ENCODE measurements at places on chromosomes 7 and 10.

GRCh38 chr10:59678884-59679301, 30.8 kb downstream of the SLC16A9 start:
- DNase-seq = no peak

DNA sequence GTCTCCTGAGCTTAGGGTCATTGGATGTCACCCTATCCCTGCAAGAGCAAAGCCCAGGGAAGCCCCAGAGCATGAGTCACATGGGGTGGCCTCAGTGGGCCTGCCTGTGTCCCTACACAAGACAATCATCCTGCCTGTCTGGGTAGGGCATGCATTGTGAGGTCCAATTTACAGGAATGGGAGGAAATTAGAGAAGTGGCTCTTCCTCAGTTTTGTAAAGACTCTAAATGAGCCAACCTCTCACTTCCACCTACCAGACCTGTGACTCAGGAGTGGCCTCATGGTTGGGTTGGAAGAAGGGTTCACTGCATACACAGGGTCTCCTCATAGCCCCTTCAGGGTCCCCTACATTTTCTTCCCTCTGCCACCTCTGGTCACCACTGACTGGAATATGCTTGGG, 43.6 kb upstream of the SMNDC1 start:
- DNase-seq = no peak

GRCh38 chr7:139896831-139897230, 67.8 kb downstream of the TBXAS1 start:
- no peak for DNase-seq

- DNase-seq = no peak
Observed at GRCh38 chr10:131732631-131733127, 168.1 kb upstream of the PPP2R2D start.

DNA sequence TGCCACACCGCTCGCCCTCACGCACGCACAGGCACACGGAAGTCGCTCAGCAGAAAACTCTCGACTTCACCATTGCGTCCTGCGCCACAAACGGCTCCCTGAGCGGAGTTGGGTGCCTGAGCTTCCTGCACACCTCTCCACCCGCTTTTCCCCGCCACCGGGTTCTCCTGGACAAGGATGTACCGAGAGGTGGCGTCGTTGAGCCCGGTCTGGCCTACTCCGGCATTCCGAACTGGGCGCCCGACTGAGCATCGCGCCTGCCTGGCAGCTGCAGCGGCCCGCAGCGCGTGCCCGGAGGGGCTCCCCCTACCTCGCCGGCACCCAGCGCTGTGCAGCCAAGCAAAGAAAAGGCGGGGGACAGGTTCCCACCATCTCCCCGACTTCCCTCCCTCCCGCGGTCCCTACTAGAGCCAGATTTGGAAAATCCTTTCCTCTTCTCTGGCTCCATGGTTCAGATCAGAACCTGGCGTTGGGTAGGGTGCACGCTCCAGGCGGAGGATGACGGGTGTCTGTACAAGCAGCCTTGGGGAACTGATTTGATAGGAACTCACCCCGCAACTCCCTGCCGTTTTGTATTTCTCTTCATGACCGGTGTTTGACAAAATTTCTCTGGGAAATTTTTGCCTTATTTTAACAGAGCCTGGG, 1.7 kb downstream of the SORCS3 start:
- DNase-seq = no peak

DNA sequence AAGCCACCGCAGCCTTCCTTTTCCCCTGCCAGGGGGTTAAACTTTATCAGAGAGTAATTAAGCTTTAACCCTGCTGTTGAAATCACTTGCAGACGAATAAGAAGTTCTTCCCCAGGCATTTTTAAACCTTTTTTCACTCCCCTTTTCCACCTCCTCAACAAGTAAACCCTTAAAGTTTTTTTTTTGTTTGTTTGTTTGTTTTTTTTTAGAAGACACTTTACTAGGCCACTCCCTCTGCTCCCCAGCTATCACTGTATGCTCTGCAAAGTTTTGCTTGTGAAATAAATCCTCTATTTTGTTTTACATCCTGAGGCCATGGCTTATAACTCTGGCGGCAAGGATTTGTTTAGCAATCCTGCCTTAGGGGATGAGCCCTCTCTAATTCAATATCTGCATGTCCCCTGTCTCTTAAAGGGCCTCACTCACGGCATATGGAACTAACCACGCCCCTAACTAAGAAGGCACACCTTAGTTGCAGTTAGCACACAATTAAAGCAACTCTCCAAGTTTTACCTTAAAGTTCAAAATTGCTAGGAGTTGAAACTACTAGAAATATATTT, 1354.7 kb upstream of the LRRTM3 start:
- DNase-seq = no peak

DNA sequence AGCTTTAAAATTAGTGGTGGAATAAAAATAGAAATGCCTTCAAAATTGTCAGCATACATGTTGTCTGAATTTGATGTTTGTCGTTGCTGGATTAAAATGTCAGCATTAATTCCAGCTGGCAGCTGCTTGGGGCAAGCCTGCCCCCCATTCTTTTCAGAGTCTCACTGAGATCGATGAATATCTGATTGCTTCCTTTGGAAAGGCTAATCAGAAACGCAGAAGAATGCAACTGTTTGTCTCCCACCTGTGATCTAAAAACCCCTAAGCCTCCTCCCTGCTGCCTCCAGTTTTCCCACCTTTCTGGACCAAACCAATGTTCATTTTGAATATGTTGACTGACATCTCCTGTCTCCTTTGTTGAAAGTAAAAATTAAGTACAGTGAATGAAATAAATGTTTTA, 27.9 kb upstream of the BNIP3 start:
- no peak for DNase-seq

DNA sequence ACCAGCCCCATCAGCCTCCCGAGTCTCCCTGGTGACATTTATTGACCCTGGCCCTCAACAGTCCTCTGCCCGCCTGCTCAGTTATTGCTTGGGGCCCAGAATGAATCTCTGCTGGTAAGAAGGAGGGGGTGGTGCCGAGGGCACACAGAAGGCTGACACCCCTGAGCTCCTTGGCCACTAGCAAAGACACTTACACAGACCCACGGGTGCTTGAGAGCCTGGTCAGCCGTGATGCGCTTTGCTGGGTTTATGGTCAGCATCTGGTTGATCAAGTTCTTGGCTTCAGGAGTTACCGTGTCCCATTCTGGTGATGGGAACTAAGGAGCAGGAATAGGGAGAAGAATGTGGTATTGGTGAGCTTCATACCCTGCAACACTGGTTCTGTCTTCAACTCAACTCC, 27.3 kb downstream of the CAMK2G start:
- DNase-seq = no peak

GRCh38 chr10:130758529-130758928, 553.0 kb downstream of the TCERG1L start:
- DNase-seq = no peak

- peak; percentile 54 for DNase-seq
Observed at GRCh38 chr10:131901181-131901829, 497 bp downstream of the PPP2R2D start.

- no peak for DNase-seq
Observed at GRCh38 chr10:96719200-96719599, 1.1 kb downstream of the PIK3AP1 start.

DNA sequence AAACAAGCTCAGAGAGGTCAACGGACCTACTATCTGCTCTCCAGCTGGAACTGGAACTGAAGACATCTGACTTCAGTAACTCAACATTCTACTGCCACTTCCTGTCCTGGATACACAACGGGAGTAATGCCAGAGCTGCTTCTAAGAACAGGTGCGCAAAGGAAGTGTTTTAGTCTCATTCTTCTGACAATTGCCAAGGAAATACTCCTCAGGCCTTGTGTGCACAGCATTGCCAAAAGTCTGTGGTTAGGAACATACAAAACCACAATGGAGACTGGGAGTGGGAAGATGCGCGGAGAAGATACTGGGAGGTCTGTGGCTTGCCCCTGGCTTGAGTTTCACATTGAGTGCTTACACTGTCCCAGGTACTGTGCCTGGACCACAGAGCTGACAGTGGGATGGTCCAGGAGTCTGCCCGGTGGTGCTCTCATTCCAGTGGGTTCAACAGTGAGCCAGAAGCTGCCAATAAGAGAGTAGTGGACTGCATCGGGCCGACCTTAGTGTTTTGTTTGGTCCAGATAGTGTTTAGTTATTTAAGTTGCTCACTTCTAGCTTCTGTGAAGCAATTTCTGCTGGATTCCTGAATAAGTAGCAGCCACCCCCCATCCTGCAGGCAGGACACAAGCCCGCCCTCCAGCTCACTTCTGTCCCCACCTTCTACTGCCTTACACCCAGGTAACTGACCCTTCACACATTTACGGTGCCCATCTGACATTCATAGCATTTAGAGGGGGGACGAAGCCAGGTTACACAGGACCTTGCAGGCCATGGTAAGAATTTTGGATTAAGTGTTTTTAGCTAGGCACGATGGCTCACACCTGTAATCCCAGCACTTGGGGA, 10.3 kb downstream of the TBL2 start:
- no peak for DNase-seq

- no peak for DNase-seq
Observed at GRCh38 chr10:124700293-124701037, 43.7 kb downstream of the FAM53B start.

DNA sequence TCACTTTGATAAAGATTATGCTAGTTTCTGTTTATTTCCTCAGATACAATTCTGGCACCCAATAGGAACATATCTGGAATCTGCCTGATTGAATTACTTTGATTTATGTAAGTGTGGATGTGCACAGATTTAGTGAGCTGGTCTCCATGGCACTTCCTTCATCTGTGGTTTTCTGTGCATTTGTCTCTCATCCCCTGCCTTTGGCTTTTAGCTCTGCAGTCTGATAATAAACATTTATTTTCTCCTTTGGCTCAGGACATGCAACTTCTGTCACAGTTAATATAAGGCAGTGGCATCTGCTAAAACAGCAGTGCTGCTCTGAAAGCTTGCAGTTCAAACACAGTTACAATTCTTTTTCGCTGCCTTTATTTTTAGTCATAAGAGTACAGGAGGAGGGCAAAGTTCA, 273.7 kb upstream of the CHRM2 start:
- no peak for DNase-seq

DNA sequence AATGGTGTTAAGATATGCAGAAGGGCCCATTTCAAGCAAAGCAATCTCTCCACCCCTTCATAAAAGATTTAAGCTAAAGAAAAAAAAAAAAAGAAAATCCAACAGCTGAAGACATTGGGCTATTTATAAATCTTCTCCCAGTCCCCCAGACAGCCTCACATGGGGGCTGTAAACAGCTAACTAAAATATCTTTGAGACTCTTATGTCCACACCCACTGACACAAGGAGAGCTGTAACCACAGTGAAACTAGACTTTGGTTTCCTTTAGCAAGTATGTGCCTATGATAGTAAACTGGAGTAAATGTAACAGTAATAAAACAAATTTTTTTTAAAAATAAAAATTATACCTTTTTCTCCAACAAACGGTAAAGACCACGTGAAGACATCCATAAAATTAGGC, 28.6 kb downstream of the PPP3CB start:
- DNase-seq = no peak

- DNase-seq = peak; percentile 90
Observed at GRCh38 chr7:128883622-128884448, 21.2 kb downstream of the ATP6V1F start.

DNA sequence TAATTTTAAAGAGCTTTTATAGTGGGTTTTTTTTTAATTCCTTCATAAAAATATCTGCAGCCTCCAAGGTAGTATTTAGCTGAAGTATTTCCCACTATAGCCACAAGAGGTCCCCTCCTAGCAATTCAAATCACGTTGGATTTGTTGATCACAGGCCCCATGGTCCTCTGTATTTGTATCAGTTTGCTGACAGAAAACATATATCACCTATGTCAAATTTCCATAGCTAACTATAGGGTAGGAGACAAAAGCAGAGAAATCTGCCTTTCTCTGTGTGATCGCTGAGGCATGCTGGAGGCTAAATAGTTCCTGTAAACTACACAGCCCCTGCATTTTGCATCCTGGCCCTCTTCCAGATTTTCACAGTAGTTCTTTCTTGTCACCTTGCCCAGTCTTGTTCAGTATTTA, 1.7 kb upstream of the CTNNA3 start:
- DNase-seq = no peak

GRCh38 chr10:58028597-58029366, 238.9 kb downstream of the IPMK start:
- no peak for DNase-seq

GRCh38 chr10:107739951-107740350, 575.4 kb upstream of the SORCS1 start:
- no peak for DNase-seq

- no peak for DNase-seq
Observed at GRCh38 chr10:85193796-85194195, 865.4 kb downstream of the CCSER2 start.

GRCh38 chr10:62133618-62134017, 135.0 kb downstream of the RTKN2 start:
- DNase-seq = no peak

DNA sequence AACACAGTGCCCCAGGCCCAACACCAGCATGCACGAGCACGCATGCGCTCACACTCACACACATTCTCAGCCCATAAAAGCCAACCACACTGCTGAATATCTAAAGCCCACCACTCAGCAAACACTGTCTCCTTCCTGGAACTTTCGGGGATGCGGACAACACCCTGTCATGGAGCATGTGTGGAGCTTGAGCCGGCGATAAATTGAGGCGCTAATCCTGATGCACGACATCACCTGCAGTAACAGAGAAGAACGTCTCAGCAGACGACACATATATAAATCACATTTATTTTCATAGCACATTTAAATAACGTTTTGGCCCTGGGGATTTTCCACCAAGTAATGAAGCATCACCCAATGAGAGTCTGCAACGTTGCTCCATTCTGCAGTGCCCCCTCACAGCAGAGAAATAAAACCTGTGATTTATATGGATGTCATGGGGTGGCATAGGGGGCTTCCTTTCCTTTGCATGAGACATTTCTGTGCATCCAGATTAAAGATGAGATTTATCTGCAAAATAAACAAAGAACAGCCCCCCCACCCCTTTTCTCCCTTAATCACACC, 267.7 kb upstream of the NFE2L3 start:
- no peak for DNase-seq

- DNase-seq = no peak
Observed at GRCh38 chr10:59360605-59361405, 1.5 kb downstream of the FAM13C start.

GRCh38 chr10:3671386-3671955, 113.5 kb downstream of the KLF6 start:
- DNase-seq = no peak

DNA sequence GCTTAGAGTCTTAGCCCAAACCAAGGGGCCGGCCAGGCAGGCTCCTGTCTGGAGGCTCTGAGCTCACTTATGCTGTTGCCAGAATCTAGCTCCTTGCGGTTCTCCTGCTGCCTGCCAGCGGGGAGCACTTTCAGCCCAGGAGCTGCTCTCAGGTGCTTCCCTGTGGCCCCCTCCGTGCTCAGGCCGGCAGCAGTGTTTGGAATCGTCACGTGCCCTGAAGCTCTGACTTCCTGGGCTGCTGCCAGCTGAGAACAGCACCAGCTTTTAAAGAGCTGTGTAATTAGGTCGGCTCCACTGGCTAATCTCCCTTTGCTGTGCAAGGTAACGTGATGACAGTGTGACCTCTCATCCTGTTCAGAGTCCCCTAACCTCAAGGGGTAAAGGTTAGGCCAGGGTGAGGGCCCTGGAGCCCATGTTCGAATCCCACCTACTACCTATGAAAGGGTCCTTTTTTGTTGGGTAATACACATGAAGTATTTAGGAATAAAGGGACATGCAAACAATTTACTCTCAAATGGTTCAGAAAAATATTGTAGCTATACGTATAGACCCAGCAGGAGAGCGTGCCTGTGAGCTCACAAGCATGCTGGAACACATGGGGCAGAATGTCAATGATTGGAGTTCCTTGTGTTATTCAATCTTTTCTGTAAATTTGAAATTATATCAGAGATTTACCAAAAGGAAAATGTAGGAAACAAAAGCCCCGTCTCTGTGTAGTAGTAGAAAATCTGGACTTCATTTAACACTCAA, 16.6 kb downstream of the ZNF862 start:
- DNase-seq = no peak

- no peak for DNase-seq
Observed at GRCh38 chr10:109474812-109475211, 448.5 kb downstream of the XPNPEP1 start.
